ENCODE measurements at places on chromosomes 12 and 14.
A peak's percentile ranks its signal among the peaks of the same experiment; 100 is the strongest.

GRCh38 chr12:98808243-98808875, 163.3 kb downstream of the APAF1 start:
- DNase-seq: no peak

DNA sequence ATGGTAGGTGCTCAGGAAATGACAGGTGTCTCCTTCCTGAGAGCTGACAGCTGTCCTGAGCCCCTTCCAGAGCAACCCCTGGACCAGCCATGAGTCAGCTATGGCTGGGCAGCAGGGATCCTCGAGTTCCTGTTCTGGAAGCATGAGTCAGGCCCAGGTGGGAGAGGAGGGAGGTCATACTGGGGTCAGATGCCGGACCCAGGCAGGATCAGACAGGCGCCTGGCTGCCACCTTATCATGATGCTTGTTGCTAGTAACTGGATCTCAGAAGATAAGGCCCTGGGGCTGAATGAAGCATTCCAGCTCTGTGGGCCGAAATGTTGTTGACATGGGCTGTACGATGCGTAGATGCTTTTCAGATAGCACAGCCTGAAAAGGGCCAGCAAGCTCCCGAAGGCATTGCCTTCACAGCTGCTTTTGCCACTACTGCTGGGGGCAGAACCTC, 17.4 kb upstream of the KRT7 start:
- DNase-seq: no peak

GRCh38 chr14:96512602-96513397, 10.6 kb downstream of the PAPOLA start:
- no peak for DNase-seq

DNA sequence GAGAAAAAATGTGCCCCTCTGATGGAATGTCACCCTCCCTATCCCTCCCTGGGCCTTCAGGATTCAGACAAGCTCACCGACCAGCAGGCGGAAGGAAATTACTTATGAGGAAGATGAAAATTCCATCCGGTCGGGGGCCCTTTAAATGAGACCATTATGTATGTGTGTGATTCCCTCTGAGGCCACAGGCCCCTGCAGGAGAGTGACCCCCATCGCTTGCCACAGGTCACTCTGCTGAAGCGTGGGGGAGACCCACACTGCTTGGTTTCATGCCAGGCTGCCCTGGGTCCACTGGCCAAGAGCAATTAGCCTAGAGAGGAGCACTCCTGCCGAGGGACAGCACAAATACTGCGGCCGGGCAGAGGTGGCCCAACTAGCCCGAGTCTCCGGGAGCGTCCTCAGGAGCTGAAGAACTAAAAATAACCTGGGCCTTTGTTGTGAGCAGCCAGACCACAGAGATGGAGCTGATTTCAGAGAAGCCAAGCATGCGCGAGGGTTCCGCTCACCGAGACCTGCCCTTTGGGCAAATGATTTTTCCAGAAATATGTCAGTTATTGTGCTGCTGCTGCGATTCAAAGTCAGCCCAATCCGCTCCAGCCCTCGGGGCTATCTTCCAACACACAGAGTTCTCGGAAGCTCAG, 276.4 kb downstream of the DPF3 start:
- no peak for DNase-seq

DNA sequence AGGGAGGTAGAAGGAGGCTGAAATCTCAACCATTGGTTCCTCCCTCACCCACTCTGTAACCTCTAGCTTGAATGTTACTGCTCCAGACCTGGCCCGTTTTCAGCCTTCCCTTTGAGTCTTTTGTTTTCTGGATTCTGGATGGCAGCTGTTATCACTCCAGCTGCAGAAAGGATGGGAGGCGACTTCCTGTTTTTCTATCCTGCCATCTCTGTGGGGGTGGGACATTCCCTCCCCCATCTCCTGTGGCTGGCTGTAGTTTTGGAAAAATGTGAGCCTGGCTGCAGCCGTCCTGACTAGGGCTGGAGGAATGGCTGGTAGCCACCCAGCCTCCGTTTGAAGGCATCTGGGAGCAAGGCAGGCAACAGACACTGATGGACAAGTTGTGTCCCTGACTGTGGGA, 2.9 kb upstream of the PPFIBP1 start:
- DNase-seq: no peak

DNA sequence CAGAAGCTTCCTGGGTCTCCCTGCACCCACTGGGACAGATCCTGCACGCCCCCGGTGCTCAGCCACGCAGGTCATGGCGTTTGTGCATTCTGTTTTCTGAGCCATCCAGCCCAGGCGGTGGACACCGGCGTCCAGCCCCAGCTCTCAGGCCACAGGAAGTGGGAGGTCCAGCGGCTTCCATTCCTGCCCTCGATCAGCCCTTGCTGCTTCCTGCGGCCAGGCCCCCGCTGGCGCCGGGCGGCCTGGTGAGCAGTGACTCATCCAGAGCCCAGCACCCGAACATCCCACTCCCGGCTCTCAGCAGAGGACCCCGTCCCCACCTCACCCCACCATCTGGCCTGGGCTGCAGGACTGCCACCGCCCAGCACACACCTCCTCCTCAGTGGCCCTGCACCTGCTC, 18.0 kb upstream of the NUDT14 start:
- DNase-seq: no peak

- DNase-seq: no peak
These were observed 138.9 kb downstream of the PIWIL1 start for GRCh38 chr12:130476451-130477135.

DNA sequence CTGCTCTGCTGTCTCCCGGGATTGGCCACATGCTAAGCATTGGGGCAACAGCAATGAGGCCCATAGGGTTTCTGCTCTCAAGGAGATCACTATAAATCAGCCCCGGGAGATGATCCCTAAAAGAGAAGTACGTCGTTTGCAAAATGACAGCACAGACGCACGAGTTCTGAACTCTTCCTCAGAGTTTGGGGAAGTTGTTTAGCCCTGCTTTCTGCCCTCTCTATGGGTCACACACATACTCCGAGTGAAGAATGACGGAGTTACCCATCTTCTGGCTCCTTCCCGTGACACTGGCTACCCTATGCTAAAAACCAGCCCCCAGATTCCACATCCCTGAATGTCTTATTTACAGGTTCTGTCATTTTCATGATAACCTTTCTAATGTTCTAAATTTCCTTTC, 258.0 kb upstream of the PLEKHG7 start:
- no peak for DNase-seq

DNA sequence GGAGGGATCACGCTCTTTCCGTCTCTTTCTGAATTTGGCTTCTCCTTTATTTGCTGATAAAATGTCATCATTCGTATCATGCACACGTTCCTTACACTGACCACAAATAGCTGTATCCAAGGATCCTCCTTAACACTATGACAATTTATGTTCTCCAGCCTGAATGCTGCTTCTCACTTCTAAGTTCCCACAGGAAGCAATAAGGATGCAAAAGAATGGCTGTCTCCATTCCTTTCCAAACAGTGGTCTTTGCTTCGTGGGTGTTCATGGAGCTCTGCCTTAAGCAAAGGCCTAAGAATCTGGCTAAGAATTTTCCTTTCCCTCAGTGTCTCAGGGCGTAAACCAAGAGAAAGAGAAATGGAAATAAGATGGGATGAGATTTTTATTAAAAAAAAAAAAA, 200.2 kb downstream of the ITPR2 start:
- DNase-seq: no peak

DNA sequence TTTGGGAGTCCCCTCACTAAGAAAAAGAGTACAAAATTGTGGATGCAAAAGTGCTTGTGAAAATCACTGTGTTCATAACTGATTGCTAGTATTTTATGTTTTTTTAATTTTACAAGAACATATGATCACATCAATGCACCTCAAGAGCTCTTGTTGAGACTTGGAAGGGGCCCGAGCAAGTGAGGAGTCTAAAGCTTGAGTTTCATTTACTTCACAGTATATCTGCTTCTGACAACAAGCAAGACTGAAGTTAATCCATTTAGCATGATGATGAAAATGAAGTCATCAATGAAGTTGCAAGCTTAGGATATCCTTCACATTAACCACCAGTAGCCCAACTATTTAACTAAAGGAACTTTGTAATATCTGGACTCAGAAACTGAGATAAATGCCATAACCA, 182.5 kb upstream of the DIO2 start:
- DNase-seq: no peak

- DNase-seq: no peak
These were observed 59.2 kb upstream of the RTRAF start for GRCh38 chr14:51929910-51930682.

DNA sequence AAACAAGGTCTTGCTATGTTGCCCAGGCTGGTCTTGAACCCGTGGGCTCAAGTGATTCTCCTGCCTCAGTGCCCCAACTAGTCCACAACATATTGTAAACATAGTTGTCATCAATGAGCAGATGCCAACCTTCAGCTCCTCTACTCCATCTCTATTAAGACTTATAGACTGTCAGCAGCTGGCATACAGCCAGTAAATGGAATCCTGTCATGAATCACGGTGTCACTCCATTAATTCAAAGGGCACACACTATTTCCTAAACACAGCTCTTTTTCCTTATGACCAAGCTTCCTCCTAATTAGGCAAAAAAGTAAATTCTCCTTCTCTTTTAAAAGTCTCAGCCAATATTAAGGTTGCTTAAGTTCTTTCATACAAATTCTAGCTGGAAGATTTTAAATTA, 111.2 kb downstream of the ITPR2 start:
- no peak for DNase-seq

- peak; percentile 1 for DNase-seq
These were observed at the start of gene KCNJ8 for GRCh38 chr12:21774358-21775132. KCNJ8 (minus strand) TSS chr12:21774706; CDS start chr12:21773616, 1,090 bp downstream.

- no peak for DNase-seq
These were observed 11.3 kb upstream of the KCNMB4 start for GRCh38 chr12:70354787-70355186.

- DNase-seq: no peak
These were observed 827.9 kb downstream of the BCL11B start for GRCh38 chr14:98444077-98444476.

DNA sequence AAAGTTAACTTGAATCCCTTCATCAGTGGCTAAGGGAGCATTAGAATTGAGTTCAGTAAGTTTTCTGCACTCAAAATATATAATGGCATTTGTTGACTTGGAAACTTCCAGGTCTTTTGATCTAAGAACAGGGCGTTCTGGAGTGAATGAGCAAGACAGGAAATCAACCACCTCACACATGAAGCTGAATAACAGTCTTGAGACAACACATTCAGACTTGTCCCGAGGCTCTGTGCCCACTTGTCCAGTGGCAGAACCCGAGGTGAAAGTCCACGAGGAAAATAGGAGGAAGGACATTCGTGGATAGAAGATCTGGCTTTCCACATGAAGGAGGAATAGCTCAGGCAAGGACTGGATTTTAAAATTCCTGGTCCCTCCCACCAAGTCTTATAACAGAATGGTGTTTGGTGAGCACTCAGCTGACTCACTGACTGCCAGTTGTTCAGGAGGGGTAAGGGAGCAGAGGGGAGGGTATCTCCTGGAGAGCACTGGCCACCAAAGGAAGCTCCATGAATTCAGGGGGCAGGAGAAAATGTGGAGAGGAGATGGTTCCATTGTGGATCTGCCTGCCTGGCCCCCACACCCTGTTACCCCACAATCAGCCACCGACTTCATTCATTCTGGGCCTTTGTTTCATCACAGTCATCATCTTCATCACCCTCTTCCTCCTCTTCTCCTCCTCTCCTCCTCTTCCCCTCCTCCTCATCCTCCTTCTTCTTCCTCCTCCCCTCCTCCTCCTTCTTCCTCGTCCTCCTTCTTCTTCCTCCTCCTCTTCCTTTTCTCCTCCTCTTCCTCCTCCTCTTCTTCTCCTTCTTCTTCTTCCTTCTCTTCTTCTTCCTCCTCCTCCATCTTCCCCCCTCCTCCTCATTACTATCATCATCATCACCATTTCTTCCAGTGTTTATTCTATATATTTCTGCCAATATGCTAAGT, 620.1 kb downstream of the MED13L start:
- no peak for DNase-seq

- no peak for DNase-seq
These were observed 39.3 kb downstream of the PITPNM2 start for GRCh38 chr12:123111498-123112165.

- no peak for DNase-seq
These were observed 121.0 kb downstream of the SCARB1 start for GRCh38 chr12:124742678-124743077.

Measured in stimulated activated CD4-positive, alpha-beta T cell treated with anti-CD3 and anti-CD28 coated beads, Interleukin-12 subunit alpha, Interleukin-12 subunit beta, amount 100 ng/mL, for 4 hours (primary cell).